ENCODE measurements at places on chromosomes 11 and 22. TPM values are rescaled to one million over a fixed set of nuclear protein-coding genes. Genes with fewer than 3 reads are reported as not detected.

Gene JAML
- not detected for total RNA-seq

- no peak for DNase-seq
Observed at GRCh38 chr22:45082795-45083194, 73.0 kb upstream of the PHF21B start.

GRCh38 chr11:134554861-134555260 is 142.8 kb upstream of the B3GAT1 start:
- DNase-seq: no peak

DNA sequence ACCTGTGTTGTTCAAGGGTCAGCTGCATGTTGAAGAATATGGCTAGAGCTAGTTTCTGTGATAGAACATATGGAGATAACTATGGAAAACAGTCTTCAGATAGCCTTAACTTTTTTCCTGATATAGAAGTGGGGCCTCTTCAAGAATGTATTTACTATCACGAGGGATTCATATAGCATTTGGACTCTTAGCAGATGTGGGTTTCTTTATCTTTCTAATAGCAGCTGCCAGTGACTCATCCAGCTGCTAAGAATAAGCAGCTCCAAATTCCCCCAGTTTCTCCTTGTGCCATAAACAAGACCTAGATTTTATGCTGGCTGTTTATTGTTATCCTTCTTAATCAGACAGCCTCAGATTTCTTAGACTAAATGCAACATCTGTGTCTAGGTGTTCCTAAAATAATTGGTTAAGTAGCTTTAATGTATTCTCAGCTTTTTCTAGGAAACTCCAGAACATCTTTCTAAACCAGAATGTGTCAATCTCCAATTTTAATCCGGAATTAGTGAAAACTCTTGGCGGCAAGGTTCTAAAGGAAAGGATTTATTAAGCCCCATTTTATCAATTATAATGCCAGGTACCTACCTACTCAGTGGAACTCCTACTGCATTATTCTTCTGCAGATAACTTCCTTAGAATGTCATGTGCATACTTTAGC is 119.8 kb downstream of the CSTPP1 start:
- DNase-seq: peak; percentile 17

- DNase-seq: no peak
Observed at GRCh38 chr22:30541961-30542810, 4.4 kb downstream of the SEC14L6 start.

GRCh38 chr22:33964121-33964520 is 43.8 kb upstream of the LARGE1 start:
- no peak for DNase-seq

DNA sequence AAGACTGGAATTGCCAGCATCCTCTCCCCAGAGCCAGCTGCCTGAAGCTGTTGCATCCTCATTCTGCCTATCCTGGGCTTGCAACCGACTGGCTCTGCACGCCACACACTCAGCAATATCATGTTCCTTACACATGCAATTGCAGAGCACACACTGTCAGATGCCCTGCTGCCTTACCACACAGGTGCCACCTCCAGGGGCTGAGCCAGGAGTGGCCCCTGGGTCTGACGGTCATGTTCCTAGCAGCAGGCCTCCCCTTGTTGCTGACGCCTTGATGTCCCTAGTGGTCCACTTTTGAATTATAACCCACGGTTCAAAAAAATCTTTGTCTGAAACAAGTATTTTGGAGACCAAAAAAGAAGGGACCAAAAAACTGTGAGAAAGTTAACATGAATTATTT is 18.5 kb upstream of the OR8B8 start:
- no peak for DNase-seq

DNA sequence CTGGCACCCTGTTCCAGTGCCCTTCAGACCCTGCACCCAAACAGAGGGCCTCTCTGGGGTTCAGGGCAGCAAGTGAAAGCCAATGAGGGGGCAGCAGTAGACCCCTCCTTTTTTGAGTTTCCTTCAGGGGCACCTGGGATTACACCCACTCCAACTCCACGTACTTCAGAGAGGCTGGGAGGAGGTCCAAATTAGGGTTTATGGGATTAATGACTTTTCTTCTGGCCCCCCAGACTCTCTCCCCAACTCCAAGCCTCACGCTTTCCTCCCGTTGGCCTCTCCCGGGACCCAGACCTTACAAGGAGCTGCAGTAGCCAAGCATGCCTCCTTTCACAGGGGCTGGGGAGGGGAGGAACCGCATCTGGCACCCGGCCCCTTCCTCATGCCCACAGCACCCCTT is 101.7 kb downstream of the NECTIN1 start:
- DNase-seq: no peak

- no peak for DNase-seq
Observed at GRCh38 chr11:119403021-119403420, 20.0 kb downstream of the THY1 start.

DNA sequence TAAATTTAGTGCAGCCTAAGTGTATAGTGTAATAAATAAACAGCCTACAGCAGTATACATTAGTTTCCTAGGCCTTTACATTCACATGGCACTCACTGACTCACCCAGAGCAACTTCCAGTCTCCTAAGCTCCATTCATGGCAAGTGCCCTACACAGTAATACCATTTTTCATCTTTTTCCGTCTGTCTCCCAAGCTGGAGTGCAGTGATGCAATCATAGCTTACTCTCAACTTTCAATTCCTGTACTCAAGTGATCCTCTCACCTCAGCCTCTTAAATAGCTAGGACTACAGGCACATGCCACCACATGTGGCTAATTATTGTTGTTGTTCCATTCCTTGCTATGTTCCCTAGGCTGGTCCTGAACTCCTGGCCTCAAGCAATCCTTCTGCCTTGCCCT is 54.4 kb downstream of the FCHSD2 start:
- peak; percentile 70 for DNase-seq

DNA sequence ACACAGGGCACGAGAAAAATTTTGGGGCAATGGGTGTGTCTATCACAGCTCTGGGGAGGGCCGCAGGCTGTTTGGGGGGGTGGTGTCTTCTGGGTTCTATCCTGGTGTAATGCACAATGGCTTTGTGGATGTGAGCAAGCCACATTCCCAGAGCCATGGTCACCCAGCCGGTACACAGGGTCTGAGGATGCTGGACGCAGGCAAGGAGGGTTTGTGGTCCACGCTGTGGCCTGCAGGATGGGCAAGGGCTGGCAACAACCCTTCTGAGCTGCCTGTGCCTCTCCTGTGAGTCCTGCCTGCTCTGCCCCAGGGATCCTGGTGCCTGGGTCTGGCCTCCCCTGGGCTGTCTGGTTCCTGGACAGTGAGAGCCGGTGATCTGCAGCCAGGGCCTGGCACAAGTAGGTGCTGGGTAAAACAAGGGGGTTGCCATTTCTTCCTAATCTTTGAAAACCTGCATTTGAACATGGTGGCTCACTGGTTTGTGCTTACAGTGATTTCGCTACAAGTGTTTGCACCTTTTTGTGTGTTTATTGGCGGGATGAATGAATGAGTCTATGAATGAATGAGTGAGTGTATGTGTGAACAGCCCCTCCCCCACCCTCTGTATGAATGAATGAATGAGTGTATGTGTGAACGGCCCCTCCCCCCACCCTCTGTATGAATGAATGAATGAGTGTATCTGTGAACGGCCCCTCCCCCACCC is 4.4 kb upstream of the MRPL23 start:
- DNase-seq: no peak

DNA sequence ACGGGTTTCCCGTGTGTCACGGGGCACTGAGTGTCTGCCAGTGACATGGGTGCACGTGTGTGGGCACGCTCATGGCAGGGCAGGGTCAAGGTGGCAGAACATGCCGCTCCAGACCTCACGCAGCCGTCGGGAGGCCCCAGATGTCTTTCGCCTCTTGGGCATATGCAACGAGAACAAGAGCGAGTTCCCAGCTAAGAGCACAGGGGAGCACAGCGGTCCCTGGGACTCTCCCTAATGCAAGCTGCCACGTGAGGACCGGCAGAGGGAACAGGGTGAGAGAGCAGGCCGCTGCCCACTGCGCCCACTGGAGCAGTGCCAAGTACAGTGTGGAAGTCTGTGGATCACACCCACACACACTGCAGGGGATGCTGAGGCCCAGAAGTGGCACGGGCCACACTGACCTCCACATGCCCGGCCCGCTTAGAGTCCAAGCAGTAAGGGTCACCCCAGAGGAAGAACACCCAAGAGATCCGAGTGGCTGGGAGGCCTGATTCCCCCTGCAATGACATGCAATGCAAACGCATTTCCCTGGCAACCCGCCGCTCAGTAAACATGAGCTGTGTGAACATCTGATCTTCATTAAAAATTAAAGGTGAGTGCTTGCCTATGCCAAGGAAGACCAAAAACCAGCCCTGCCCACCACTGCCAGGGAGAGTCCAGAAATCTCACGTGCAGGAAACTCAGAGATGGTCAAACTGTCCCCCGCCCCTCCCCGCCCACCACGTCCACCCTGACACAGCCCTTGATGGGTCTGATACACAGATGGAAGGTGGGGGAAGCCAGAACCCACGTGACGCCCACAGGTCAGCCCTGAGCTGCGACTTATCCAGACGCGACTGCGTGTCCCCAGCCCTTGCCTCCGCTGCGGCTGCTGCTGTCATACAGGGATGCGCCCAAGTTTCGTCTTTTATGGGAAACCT is 11.7 kb downstream of the CERK start:
- no peak for DNase-seq

Measured in bronchial epithelial cell (primary cell).